Hematopoietic multipotent progenitor cell (in vitro differentiated cells): ENCODE measurements at places on chromosomes 5 and 9. TPM values are rescaled to one million over a fixed set of nuclear protein-coding genes. Genes with fewer than 3 reads are reported as not detected.

DNA sequence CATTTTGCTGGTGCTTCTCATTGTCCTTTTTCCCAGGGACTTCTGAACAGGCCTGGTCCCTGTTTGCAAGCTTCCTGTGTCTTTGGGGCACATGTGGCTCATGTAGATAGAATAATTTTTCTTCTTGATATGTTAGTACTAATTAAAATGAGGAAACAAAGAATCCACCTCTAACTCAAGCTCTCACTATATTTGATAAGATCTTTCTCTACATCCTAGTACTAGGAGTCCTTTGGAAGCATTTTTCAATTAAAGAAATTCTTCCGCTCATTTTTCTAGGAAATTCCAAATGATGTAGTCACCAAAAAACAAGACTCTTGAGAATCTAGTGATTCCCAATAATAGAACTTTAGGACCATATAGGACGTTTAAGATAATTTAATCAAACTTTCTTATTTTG is 165.3 kb downstream of the SEC61B start:
- no peak for DNase-seq

Gene PCDHGB6
- 0.81 TPM for total RNA-seq

GRCh38 chr9:93129691-93130500 is 4.2 kb downstream of the NINJ1 start:
- no peak for DNase-seq

Gene FOXD4L5
- total RNA-seq, result under 0.01 TPM

GRCh38 chr5:111251921-111252320 is 27.7 kb downstream of the CAMK4 start:
- no peak for DNase-seq

GRCh38 chr5:177440990-177441780 is 5.4 kb upstream of the PRR7 start:
- DNase-seq, result no peak

Gene CYSRT1
- total RNA-seq, result 0.27 TPM

DNA sequence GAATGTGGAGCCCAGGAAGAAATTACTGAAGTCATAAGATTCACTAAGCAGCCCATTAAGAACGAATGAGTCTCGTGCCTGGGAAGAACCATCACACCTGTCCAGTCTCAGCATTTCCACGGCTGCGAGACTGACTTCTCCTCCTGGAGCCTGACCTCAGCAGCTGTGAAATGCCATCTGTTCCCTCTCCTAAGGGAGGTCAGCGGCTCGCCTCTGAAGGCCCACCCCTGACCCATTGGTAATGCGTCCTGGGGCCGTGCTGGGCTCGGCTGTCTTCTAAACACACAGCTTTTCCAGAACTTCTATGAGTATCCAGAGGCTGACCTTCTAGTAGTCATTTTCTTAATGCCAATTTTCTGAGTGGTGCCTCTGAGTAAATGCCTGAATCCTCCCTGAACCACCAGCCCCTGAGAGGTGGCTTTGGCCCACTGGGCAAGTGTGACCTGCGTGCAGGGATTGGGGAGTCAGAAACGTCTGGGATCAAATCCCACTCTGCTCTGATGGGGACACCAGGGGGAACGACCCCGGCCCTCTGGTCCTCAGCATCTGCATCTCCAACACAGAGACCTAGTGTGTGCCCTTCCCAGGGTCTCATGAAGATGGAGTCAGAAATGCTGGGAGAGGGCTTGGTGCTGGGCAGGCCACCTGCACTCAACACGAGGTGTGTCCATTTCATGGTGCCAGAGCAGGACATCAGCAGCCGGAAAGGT is 5.7 kb downstream of the SLC6A3 start:
- no peak for DNase-seq

DNA sequence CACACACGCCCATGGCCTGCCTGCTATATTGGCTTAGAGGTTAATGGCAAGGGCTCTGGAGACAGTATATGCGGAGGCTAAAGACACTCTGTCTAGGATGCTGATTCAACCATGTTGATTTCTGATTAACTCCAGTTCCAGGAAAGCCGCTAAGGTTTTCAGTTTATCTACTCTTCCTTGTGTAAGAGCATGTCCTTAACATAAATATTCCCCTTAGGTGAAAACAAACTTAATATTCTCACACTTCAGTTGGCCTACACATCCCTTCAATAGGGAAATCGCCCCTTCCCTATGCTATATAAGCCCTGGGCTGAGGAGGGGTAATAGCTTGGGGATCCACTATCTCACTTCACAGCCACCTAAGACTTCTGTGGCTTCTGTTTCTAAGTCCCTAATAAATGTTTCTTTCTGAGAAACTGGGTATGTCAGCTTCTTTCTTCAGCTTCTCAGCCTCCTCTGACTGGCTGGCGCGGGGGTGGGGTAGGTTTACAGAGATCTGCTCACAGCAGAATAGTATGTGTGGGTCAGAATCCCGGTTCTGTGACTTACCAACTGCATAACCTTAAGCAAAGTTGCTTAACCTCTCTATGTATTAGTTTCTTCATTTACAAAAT is 4.3 kb upstream of the GPX3 start:
- DNase-seq, result no peak

- DNase-seq, result no peak
These were observed 29.0 kb downstream of the PSMB7 start for GRCh38 chr9:124386201-124386600.

Gene TSSK1B
- total RNA-seq, result not detected

Gene NACC2
- total RNA-seq, result 11.8 TPM
